ENCODE measurements at places on chromosomes 6 and 20.

GRCh38 chr6:106804346-106805335 lies 169.9 kb downstream of the CD24 start:
- DNase-seq = no peak

- DNase-seq = no peak
These were observed 73.1 kb downstream of the ZMYND8 start for GRCh38 chr20:47283411-47283810.

GRCh38 chr20:4130404-4131189 lies 115.2 kb upstream of the RNF24 start:
- DNase-seq = no peak

GRCh38 chr20:3407040-3407770 lies at the start of gene DNAAF9:
Gene DNAAF9 (minus strand): TSS chr20:3407669. CDS start chr20:3407557, 112 bp downstream.
- peak; percentile 60 for DNase-seq

DNA sequence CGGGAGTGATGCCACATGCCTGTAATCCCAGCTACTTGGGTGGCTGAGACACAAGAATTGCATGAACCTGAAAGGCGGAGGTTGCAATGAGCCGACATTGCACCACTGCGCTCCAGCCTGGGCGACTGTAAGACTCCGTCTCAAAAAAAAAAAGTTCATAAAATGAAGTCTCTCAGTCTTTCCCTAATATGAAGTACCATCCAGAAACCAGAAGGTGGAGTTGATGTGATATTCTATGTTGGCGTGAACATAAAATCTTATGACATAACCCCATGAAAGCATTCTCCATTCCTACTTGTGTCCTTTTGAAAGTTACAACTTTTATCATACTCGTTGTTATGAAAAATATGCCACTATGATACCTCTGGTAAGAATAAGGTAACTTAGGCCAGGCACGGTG lies 5.7 kb downstream of the SOD2 start:
- no peak for DNase-seq

- DNase-seq = peak; percentile 91
These were observed 498.3 kb upstream of the SULF2 start for GRCh38 chr20:48283470-48284110.

DNA sequence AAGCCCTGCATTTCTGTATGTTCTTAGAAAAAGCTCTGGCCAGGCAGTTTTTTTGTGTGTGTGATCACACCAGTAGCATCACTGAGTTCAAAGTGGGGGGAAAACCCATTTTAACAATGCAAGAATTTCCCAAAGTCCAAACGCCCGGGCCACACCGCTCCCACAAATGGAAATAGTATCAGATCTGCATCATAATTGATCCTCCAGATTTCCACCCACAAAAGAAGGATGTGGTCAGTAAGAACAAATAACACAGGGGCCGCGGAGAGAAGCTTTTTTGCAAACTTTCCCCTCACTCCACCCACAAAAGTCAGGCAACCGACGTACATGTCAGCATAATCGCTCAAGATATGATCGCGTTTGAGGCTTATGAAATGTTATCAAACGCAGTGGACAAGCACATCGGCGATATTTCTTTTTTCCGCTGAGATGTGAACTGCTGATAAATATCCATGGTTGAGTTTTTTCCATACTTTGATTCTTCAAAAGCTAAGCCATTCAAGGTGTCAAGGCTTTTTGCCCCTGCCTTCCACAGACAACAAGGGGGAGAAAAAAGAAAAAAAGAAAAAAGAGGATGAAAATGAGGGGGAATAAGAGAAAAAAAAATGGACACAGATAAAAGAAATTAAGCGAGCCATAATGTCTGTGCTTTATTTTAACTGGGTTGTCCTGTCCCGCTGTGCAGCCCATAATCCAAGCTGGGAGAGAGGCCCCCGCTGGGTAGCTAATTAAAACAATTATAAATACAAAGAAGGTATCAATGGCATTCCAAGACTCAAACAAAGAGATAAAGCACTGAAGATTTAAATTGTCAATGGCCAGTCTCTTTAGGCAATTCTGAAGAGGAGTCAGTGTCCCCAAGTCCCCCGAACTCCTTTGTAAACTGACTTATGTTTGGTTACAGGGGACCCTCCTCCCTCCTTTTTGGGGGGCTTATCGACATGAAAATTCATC lies 143.5 kb downstream of the ZFP64 start:
- DNase-seq = no peak

- DNase-seq = no peak
These were observed at the start of gene OLIG3 for GRCh38 chr6:137494281-137494987. Gene OLIG3 (minus strand): TSS chr6:137494394. CDS start chr6:137494170, 224 bp downstream.

DNA sequence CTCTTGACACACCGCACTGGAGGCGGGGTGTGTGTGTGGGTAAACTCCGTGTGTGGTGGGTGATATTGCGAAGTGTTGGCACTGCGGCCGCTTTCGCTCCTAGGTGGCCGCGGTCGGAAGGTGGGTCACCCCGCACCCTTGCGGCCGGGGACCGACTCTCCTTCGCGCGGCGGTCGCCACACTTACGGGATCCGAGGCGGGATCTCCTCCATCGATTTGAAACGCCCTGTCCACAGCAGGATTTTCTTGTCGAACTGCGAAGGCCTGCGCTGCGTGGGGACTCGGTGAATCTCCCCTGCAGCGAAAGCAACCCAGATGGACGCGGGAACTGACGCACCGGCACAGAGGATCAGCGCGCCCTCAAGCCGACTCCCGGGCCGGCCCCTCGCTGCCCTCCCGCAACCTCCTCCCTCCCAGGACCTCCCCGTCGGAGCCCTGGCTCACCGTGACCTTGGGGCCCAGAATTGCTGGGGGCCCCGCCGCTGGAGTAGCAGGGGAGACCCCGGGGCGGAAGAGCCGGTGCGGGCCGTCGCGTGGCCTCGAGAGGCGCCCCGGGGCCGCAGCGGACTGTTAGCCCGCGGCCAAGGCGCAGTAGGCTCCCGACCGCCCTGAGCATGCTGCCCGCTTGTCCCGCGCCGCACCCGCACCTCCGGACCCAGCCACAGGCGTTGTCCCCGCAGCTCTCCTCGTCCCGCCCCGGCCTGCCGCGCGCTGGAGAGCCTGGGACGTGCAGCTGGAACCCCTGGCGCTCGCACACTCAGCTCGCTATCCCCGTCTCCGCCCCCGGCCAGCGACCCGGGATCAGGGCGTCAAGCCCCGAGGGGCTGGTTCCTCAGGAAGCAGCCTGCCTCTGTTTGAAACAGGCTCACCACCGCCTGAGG lies at the start of gene FAM162B:
Gene FAM162B (minus strand): TSS at position 759 of the 881 bp plus-strand sequence. CDS start 143 bp downstream, at position 616.
- no peak for DNase-seq

DNA sequence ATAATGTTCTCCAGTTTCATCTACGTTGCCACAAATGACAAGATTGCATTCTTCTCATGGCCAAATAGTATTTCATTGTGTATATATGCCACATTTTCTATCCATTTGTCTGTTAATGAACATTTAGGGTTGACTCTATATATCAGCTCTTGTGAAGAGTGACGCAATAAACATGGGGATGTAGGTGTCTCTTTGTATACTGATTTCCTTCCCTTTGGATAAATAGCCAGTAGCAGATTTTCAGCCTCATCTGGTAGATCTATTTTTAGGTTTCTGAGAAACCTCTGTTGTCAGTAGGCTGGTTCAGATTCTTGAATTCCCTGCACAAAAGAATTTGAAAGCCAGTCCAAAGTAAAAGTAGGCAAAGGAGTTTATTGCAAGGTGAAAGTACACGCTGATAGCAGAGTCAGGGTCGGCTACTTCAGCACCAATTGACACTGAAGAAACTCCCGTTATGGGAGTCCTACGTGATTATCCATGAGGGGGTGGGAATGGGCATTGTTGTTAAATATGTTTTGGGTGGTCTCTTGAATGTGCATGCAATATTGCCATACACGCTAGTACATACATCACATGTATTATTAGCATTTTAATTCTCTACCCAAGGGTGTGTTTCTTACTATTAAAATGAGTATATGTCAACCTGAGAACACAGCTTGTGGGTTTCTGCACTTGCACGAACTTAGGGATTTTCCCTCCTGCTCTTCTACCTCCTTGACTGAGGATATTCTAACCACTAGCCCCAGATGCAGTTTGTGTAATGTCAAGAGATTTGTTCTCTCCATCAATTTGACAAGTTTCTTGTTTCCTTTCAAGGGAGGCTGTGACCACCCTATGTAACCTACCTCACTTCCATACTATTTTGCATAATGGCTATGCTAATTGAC lies 14.4 kb upstream of the SLC17A2 start:
- DNase-seq = no peak

DNA sequence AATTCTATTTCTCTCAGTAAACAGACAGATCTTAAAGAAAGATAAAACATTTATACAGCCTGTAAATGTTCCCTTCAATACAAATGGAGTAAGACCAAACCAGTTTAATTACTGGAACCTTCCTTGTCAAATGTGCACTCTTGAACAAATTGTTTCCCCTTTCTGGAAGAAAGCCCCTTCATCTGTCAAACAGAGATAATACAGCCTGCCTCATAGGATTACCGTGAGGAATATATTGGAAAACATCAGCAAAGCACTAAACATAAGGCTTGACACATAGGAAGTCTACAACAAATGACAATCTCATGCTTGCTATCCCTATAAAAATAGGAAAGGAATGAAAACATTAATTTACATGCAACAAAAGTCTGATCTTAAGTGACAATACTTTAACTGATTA lies 173.8 kb downstream of the PTPRK start:
- no peak for DNase-seq

GRCh38 chr6:127446356-127446755 lies 12.8 kb downstream of the KIAA0408 start:
- no peak for DNase-seq

DNA sequence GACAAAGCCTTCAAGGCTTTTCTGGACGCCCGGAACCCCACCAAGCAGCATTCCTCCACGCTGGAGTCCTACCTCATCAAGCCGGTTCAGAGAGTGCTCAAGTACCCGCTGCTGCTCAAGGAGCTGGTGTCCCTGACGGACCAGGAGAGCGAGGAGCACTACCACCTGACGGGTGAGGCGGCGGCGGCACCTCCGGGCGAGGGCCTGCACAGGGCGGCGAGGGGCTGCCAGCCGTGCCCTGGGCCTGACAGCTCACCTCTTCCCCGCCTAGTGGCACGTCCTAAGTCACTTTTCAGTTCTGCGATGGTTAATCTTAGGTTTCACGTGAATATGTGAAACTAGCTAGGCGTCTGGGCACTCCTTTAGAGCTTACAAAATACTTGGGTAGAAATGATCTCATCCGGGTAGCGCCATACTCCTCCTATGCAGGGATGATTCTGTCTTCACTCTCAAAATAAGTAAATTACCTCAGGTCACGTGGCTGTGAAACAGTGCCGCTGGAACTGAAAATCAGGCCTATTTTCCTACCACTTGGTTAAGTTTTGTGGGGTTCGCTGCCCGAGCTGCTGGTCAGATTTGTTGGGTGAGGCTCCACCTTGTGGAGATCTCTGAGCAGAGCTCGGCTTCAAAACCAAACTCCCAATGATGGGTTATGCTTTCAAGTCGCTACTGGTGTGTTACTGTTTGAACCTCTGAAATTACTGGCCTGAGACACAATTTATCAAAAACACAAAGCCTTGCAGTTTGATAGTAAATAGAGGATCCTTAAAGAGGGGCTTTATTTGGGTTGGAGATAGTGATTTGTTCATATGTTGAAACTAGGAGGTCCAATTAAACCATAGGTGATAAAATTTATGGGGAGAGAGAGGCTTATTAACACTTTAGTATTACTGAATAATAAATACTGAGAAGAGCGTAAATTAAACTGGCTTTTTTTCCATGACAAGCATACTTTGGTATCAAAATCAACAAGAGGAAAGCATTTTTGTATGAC lies 15.5 kb upstream of the CLDN20 start:
- peak; percentile 72 for DNase-seq

DNA sequence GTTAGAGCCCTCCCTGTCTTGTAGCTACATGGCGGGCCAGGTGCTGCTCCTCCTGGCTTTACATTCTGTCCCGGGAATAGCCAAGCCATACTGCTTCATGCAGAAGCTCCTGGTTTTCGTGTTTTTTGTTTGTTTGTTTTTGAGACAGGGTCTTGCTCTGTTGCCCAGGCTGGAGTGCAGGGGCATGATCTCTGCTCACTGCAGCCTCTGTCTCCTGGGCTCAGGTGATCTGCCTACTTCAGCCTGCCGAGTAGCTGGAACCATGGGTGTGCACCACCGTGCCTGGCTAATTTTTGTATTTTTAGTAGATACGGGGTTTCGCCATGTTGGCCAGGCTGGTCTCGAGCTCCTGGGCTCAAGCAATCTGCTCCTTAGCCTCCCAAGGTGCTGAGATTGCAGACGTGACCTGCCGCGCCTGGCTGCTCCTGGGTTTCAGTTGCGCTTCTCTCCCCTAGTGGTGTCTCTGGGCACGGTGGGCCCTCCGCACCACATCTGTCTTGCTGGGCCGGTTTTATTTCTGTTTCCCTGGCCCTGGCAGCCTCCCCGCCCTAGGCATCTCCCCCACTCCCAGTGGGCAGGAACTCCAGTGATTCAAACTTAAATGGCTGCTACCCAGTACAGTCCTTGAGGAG lies 12.9 kb downstream of the CDYL start:
- DNase-seq = no peak

DNA sequence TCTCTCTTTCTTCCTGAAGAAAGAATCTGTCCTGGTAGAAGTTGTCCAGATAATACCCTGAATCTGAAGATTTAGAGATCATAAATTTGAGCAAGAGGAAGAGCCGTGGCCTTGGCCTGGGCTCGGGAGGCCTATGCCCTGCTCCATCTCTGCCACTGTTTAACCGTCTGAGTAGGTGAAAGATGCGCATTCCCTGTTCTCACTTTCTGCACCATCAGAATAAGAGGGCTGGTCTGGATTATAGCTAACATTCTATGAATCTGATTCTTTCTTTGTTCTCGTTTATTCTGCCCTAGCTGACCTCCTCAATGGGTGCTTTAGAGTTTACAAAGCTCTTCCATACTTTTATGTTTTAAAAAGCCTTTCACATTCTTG lies 51.3 kb downstream of the ELOVL4 start:
- DNase-seq = no peak

DNA sequence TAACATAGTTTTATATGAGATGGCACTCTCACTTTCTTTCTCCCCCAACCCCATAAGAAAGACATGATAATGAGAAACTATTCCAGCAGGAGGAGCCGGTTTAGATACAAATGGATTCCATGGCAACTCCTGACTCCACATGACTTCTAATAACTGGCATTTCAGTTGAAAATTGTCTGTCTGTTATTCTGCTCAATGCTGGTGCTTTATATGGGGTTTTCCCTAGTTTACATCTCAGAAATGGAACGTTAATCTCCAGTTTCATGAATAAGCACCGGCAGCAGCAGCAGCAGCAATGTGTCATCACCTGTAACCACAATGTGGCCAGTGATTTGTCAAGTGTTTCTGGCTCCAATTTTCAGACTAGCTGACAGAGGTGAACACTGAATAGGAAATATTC lies 8.0 kb upstream of the SIM1 start:
- no peak for DNase-seq
